ENCODE measurements at places on chromosomes 11 and 22.
A peak's percentile ranks its signal among the peaks of the same experiment; 100 is the strongest.

DNA sequence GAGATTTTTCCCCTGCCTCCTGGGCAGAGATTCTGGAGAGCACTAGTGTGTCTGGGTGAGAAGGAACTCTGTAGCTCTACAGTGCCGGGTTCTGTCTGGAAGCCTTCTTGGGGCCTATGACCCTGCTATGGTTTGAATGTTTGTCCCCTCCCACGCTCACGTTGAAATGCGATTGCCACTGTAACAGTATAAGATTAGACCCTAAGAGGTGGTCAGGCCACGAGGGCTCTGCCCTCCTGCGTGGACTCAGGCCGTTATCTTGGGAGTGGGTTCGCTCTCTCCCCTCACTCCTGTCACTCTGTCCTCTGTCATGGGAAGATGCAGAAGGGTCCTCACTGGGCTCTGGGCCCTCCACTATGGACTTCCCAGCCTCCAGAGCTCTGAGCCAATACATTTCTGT lies 3.5 kb downstream of the AP5B1 start:
- DNase-seq, result no peak

DNA sequence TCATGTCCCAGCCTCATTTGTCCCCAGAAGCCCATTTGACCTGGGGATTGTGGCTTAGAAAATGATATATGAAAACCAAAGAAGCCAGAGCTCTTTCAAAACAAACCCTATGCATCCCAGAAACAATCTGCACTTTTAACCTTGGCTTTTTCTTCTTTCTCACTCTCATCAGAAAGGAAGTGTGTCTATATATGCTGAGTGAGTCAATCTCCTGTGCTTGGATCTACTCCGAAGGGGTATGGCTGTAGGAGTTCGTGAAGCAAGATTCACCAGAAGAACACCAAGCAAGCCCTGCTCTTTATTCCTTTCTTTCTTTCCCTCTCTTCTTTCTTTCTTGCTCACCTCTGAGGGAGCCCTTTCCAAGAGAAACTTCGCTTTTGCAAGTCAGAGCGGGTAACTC lies 636 bp downstream of the PAMR1 start:
- DNase-seq, result no peak

- DNase-seq, result no peak
Measured at GRCh38 chr11:100860318-100861155, 173.4 kb downstream of the ARHGAP42 start.

DNA sequence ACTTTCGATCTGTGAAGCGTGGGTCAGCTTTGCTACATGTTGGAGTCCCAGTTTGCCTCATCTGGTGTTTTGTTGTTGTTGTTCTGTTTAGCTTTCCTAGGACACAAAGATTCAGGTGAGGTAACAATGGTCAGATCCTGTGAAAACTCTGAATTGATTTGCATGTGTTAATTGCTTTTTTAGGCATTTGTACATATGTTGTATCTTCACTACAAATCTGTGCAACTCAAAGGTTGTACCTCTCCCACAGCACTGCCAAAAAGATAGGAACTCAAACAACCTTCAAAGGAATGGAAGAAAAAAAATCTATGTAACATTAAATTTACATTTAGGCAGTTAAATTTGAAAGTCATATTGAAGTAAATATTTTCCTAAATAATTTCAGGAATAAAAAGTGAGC lies 518.5 kb upstream of the TENM4 start:
- no peak for DNase-seq

GRCh38 chr22:23575601-23576000 lies 4.5 kb downstream of the IGLL1 start:
- no peak for DNase-seq

DNA sequence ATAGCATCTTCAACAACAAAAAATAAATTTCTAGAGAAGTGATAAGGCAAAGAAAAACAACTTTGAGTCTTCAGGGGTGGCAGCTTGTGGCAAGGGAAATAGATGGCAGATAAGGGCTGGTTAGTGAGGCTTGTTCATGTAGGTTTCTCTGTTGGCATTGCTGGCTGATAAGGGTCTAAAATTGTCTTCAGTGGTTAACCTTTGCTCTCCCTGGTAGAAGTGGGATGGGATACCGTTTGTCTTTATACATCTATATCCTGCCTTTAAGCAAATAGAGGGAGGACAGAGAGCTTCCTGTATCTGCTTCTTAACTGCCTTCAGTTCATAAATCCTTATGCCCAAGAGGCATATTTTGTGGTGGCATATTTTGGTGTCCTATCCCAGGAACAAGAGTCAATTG lies 57.1 kb downstream of the TRAF6 start:
- DNase-seq, result no peak

GRCh38 chr22:48414651-48415050 lies 1413.0 kb downstream of the BRD1 start:
- no peak for DNase-seq

GRCh38 chr22:39467390-39467895 lies 10.6 kb downstream of the MGAT3 start:
- DNase-seq, result no peak

DNA sequence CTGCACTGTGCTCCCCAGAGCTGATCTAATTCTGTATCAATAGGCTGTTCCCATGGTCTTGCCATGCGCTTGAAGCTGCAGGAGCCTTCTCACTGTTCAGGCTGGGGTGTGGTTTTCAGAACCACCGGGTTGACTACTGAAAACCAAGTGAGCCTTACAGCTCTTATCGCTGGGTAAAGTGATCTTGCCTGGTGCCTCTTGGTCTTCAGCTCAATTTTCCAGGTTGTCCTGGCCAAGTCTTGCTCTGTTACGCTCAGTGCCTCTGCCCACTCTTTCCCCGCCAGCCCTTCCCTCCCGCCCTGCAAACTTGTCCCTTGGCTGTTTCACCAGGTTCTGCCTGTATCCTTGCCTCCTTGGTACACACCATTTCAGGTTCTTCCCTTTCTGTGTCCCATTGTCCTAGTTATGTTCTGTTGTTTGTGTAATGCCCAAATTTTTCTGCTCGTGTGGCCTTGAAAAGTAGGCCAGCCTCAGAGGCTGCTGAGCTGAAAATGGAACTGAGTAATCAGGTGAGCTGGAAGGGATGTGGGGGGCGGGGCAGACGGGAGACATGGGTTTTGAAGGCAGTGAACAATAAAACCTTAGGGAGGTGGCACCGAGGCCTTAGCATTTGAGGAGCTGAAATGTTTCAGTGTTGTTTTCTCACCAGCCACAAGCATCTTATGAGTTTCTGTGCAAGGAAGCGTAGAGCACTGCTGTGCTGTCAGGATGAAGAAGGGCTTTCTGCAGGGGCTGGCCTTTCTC lies 11.2 kb downstream of the PEX26 start:
- DNase-seq, result no peak

- no peak for DNase-seq
Measured at GRCh38 chr11:122979815-122980595, 1.6 kb downstream of the BSX start.

GRCh38 chr11:84414920-84415319 lies 1128.8 kb upstream of the CCDC90B start:
- DNase-seq, result no peak

DNA sequence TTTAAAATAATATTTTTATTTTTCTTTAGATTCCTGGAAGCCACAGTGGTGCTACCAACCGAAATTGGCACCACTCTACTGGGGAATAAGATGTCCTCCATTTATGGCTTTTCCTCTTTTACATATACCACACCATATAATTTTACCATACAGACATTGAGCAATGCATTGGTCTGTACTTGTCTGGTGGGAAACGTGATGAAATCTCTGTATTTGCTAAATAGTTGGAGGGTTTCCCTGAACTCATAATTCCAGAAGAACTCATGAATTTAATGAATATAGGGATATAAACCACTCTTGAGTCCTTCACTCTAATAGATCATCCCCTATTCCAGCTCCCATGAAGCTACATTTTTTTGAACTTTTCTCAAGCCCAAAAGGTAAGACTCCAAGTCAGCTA lies 28.0 kb upstream of the MMP13 start:
- no peak for DNase-seq

DNA sequence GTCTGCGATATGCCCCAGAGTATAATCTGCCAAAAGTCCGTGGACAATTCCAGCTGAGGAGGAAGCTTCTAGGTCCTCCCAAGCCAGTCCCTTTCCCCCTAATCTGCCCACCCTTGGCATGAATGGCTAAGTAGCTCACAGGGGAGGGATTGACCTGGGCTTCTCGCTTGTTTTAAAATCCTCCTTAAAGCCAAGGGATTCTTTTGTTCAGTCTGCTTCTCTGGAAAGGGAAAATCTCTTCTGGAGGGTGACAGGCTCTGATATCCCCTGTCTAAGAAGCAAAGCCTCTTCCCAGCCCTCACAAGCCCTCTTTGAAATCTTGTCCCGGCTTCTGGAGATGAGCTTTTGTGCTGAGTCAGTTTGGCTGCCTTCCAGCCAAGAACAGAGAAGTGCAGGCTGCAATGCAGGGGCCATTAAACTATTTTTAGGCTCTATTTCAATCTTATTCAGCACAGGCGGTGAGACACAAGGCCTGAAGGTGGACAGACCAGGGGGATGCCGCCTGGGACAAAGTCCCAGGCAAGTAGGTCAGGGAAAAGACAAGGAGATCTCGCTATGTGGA lies 23.9 kb downstream of the NEFH start:
- no peak for DNase-seq

DNA sequence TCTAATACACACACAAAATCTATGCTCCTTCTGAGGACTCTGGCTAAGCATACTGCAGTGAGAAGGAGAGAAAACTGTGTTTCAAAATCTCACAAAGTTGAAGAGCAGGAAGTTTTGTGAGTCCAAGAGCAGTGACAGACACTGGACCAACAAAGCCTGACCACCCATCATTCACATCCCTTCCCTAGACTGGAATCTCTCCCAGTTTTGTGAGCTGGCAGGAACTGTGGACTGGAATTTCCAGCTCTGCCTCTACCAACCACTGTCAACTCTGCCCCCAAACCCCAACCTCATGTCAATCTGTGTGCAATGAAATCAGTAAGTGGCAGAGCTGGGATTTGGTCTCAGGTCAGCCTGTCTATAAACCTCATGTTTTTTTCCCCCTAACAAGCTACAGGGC lies 112.6 kb downstream of the ARL14EP start:
- DNase-seq, result no peak

DNA sequence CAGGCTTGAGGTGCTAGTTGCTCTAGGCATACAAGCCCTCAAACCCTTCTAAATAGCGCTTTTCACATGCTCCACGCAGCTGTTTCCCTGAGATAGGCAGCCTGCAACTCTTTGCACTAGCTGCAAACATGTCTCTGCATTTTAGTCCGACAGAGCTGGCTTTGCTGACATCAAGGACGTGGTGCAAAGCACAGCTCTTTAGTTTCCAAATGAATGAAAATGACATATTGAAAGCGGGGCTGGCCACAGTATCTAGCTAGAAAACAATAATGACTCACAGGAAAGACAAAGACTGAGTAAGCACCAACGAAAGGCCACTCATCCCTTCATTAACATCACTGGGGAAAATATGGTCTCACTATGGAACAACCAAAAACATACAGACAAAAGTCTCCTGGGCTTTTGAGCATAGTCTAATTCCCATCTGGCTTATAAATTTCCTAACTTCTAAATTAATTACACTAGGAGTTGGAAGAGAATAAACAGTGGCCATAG lies 15.3 kb upstream of the ZC3H12C start:
- no peak for DNase-seq

DNA sequence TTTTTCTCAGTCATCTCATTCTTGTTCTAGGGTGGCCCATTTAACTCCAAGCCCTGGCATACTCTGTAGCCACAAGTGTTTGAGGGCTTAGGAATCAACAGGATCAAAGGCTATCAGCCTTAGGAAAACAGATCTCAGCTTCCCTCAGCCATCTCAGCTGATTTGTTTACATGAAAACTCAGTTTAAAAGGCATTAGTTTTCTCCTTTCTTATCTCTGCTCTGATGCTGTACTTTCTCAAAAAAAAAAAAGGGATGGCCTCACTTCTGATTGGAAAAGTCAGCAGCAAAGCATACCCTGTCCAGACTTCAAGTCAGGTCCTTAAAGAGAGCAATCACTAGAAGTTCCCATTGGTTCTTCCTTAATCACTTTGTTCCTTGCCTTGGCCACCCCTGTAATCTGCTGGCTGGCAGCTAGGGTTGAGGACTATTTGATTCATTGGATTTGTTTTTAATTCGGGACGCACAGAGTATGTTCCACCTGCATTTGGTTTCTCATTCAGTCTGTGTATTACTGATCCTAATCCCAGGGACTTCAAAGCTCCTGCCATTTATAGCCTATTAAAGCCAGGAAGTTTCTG lies 102.8 kb downstream of the EXT2 start:
- no peak for DNase-seq

DNA sequence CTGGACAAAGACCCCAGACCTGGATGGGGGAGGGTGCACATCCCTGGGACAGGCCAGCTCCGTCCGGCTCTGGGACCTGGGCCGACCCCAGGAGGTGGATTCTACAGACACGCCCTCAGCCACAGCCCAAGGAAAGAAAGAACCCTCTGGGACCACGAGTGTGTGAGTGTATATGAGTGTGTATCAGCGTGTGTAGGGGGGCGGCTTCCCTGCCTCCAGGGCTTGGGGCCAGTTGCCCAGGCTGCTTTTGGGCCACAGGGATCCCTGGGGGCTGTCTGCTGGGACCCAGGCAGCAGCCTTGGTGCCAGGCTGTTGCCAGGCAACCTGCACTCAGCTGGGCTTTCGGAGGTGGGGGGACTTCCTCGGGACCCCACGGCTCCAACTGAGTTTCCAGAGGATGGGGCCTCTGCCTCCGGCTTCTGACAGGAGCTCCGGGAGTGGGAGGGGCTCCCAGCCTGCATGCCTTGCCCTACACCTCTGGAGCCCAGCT lies 8.9 kb downstream of the DUSP8 start:
- DNase-seq, result no peak

- DNase-seq, result no peak
Measured at GRCh38 chr11:27187848-27188621, 147.4 kb downstream of the BBOX1 start.

DNA sequence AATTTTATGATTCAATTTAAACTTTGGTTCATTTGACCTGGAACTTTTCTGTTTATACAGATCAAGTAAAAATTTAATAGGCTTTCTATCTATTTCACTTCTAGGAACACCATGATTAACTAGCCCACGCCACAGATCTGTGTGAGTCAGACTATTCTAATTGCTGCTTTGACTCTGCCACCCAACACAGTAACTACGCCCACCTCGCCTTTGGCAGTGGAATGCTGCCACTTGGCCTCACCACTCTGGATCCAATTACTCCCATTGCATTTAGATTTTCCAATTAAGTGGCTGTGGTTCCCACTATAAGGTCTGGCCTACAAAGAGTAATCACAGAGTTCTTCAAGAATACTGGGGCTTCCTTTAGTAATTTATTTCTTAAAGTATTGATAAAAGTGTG lies 46.6 kb upstream of the LIN7C start:
- no peak for DNase-seq

GRCh38 chr11:69008737-69009440 lies 4.2 kb downstream of the MRGPRF start:
- no peak for DNase-seq

DNA sequence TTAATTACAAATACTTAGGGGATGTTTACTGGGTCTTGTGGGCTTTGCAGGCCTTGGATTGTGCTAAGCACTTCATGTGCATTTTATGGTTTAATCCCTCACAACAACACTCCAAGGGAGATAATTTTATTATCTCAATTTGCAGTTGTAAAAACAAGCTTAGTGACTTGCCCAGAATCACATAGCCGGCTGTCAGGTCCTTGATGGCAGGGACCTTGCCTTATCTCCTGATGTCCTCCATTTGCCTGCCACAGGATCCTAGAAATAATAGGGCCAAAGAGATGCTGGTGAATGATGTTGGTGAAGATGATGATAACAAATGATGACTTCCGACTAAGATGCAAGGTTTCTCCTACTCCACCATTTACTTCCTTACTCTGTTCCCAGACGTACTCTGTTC lies 385.4 kb downstream of the TMEM135 start:
- no peak for DNase-seq

GRCh38 chr11:65927904-65928397 lies 8.7 kb downstream of the DRAP1 start:
- peak; percentile 30 for DNase-seq

Measured in stimulated activated CD4-positive, alpha-beta T cell treated with anti-CD3 and anti-CD28 coated beads, Interleukin-12 subunit alpha, Interleukin-12 subunit beta, amount 100 ng/mL, for 24 hours (primary cell).